ENCODE measurements at places on chromosomes 2 and 18.

- no peak for DNase-seq
Observed at GRCh38 chr2:128541448-128541847, 222.8 kb upstream of the HS6ST1 start.

- no peak for DNase-seq
Observed at GRCh38 chr2:96756788-96757476, 3.8 kb upstream of the CNNM4 start.

- no peak for DNase-seq
Observed at GRCh38 chr2:60885683-60886082, 4.3 kb downstream of the REL start.

DNA sequence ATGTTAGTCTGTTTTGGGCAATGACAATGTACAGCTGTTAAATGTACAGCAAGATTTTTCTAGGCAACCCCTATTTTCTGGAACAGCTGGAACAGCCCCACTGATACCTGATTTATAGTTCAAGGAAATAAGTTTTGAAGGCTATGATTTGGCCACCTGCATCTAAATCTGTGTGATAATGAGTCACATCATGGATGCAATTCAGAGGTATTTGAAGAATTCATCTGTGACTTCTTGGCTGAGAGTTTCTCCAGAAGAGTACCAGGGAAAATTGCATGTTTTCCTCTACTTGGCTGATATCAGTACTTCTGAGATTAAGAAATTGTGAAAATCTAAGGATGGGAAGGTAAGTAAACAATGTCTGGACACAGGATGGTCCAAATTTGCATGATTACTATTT lies 40.7 kb upstream of the NT5C1B start:
- no peak for DNase-seq

DNA sequence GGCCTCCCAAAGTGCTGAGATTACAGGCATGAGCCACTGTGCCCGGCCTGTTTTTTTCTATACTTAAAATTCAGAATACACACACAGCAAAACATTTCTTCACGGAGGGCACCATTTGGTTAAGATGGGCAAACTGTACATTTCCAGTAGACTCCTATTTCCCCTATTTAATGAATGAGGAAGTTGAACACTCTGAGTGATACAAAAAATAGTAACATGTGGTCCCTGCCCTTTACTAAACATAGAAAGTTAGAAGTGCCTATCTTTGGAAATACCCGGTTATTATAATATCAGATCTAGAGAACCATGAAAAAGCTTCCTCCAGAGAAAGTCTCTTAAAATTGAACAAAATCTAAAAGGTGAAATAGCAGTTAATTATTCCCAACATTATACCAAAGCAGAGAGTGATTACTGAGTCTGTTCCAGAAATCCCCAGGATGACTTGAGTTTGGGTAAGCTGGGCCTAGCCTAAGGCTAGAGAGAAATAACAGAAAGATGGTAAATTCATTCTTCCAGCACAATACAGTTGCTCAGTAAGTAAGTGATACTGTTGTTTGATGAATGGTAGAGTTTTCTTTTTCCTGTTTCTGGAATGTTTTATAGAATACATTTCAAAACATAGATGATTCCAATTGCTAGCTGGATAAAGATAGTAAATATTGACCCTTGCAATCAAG lies 23.3 kb upstream of the RMC1 start:
- no peak for DNase-seq

GRCh38 chr2:199743415-199744120 lies 107.4 kb downstream of the FTCDNL1 start:
- DNase-seq, result no peak

DNA sequence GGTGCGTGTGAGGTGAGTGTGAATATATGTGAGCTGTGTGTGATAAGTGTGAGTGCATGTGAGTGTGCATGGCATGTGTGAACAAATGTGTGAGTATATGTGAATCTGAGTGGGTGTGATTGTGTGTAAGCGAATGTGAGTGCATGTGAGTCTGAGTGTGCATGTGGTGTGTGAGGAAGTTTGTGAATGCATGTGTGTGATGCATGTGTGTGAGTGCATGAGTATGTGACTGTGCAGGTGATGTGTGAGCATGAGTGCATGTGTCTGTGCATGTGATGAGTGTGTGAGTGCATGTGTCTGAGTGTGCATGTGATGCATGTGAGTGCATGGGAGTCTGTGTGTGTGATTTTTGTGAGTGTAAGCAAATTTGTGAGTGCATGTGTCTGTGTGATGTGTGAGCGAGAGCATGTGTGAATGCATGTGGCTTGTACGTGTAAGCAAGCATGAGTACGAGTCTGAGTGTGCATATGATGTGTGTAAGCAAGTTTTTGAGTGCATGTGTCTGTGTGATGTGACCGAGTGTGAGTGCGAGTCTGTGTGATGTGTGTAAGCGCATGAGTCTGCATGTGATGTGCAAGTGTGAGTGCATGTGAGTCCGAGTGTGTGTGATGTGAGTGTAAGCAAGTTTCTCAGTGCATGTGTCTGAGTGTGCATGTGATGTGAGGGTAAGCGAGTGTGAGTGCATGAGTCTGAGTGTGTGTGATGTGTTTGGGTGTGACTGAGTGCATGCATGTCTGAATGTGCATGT lies 43.3 kb downstream of the COPS8 start:
- DNase-seq, result no peak

DNA sequence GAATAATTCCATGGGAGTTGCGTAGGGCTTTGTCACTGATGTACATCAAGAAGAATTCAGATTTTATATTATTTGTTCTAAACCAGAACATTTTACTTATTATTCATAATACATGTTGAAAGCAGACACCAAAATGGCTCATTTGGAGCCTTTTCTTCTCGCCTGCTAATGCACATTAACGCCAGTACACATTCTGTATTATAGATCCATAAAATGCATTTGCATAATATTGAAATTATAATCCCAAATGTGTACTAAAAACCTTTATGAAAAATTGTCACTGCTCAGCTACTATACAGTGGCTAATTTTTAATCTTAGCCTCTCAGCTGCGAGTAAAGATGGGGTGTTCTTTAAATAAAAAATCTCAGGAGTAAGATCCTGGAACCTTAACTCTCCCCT lies 452.2 kb upstream of the HNRNPA3 start:
- DNase-seq, result no peak

DNA sequence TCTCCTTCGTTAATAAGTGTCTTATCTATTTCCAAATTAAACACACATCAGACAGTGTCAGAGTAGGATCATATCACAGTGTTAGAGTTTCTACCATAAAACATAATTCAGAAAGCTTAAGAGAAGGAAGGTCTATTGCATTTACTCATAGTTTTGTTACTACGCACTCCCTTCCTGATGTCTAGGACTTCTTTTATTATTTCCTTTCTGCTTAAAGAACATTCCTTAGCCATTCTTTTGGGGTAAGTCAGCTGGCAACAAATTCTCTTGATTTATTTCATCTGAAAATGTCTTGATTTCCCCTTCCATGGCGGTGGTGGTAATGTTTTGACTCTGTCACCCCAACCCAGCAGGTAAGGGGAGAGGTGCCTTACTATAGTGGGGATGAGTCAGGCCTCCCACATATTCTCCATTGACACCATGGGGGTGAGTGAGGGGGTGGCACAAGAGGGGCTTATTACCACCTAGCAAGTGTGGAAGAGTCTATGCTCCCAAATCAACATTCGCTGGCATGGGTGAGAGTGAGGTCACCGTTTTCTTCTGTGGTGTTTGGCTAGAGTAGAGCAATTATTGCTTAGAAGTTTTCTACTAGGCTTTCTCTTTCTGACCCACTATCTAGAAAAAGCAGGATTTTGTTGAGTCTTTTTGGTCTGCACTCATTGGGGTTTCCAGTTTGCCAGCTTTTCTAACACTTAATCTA lies 29.9 kb downstream of the ABCB11 start:
- DNase-seq, result no peak

GRCh38 chr2:96870626-96871255 lies 861 bp upstream of the SEMA4C start:
- peak; percentile 79 for DNase-seq

GRCh38 chr18:26719896-26720295 lies 145.6 kb downstream of the AQP4 start:
- DNase-seq, result no peak

GRCh38 chr2:103161456-103162289 lies 399.8 kb downstream of the TMEM182 start:
- DNase-seq, result peak; percentile 39

DNA sequence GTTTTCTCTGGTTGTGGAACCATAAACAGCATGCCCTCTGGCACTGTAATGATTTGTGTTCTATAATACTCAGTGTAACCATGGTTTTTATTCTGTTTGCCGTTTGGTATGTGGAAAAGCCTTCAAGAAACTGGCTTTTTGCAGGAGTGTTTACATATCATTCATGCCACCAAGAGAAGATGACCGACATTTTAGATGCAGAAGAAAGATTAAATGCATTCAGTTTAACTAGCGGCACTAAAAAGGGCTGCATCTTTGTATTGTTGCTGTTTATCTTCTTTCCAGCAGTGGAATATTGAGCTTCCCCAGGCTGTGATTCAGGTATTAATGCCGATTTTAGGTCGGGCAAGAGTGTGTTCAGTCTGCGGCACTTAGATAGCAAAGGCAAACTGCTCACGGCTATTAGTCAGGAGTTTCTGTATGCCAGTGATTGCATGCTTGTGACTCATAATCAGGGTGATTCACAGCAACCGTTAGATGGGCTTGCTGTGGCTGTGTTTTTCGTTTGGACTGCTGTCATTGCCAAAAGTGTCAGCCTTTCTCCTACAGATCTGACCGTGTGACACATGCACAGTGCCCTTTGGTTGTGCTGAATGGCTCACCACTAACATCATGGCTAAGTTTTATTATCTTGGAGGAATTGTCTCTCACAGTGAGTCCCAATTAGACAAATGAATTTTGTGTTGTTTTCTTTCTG lies 479.7 kb downstream of the PARD3B start:
- DNase-seq, result peak; percentile 89

DNA sequence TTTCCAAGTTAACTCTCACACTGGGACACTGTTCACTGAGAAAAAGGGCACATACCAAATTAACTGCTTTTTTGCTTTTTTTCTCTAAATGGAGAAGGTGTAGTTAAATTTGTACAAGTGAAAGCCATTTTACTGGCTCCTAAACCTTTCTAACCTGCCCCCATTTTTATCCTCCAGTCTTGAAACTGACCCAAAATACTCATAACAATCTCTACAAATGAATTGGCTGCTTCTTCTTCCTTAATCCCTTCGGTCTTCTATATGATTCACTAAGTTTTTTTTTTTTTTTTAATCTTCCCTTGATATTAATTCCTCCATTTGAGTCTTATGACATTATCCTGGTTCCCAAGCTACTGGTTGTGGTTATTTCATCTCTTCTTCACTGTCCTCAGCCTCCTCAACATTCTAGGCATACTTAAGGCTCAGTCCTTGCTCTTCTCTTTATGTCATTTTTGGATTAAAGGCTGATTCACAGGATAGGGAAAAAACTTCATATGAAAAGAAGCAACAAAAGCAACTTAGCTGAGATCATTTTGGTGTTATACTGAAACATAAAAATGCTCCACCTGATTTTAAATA lies 19.8 kb downstream of the ORC2 start:
- no peak for DNase-seq

DNA sequence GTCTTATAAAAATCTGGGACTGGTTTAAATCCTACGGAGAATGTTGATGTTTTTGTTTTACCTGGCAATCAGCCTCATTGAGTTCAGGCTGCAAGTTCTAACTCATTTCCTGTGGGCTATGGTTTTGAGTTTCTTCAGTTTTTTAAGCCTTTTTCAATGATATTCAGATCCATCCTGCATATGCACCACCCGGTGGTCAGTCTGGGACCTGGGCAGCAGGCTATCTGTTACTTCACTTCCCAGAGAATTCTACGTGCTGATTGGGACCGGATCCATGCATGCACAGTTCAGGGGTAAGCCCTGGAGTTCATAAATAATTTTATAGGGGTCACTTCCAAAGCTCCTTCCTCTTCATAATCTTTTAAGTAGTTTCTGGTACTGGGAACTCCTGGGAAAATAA lies 339.2 kb upstream of the HNRNPA3 start:
- no peak for DNase-seq

- DNase-seq, result no peak
Observed at GRCh38 chr2:101277111-101277510, 24.4 kb downstream of the CNOT11 start.

- DNase-seq, result no peak
Observed at GRCh38 chr2:236244256-236244655, 19.9 kb downstream of the ASB18 start.

- DNase-seq, result no peak
Observed at GRCh38 chr2:218960309-218961165, 1.1 kb downstream of the CDK5R2 start.

DNA sequence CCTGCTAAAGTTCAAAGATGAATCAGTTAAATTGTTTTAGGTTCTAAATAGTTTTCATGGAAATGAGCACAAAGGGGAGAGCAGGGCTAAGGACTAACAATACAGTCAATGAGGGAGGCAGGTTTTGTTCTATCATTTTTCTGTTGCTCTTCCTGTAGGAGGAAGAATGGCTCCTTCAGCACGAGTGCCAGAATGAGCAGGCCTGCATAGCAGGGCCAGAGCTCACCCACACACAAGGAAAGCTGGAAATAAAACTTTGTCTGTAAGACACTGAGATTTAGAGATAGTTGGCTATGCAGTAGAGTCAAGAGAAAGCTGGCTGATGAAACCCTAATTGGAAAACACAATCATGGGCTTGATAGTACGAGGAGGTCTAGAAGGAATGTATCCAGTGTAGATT lies 313.3 kb downstream of the MBD2 start:
- DNase-seq, result peak; percentile 2

DNA sequence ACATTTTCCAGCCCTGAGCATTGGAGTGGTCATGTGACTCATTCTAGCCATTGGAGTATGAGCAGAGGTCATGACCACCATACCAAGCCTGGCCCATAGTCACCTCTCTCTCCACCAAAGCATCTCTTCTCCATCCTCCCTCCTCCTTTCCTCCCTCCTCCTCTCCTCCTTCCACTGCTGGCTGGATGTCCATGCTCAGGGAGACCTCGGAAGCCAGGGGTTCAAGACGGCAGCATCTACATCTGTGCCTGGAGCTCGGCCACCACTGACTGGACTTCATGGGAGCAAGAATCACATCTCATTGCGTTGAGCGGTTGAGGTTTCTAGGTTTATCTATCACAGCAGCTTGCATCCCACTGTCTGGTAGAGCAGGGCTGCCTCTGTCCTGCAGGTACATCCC lies 252.4 kb downstream of the NDUFA10 start:
- DNase-seq, result no peak

GRCh38 chr2:211228559-211228958 lies 672.2 kb downstream of the CPS1 start:
- no peak for DNase-seq

DNA sequence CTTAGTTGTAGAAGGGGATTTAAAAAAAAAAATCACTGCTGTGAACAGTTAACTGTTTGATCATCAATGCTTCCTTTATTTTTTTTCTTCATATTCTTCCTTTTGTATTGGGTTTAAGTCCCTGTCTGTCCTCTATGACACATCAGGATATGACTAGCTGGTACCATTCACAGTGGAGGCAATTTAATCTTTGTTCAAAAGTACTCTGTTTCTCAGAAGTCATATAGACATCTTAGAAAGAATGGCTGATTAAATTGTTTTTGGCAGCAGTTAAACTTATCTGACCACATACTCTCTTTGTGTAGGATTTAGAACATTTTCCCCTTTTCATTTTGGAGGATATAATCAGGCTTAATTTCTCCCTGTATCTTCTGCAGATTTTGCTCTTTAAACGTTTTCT lies 807.8 kb upstream of the CDH2 start:
- DNase-seq, result no peak
